ENCODE measurements at places on chromosomes 4 and X. TPM values are rescaled to one million over a fixed set of nuclear protein-coding genes. Genes with fewer than 3 reads are reported as not detected.
A peak's percentile ranks its signal among the peaks of the same experiment; 100 is the strongest.

KLF3 gene
- 22.2 TPM for total RNA-seq

KCND1 gene
- 0.65 TPM for total RNA-seq

SERTM2 gene
- total RNA-seq: 4.3 TPM

PLRG1 gene
- total RNA-seq: 61.9 TPM

NDNF gene
- 0.15 TPM for total RNA-seq

TMEM144 gene
- 1.1 TPM for total RNA-seq

STATH gene
- not detected for total RNA-seq

DCAF12L2 gene
- total RNA-seq: not detected

PNCK gene
- total RNA-seq: 16.7 TPM

SYTL5 gene
- total RNA-seq: 16.1 TPM

SCD5 gene
- total RNA-seq: 1.2 TPM

DNA sequence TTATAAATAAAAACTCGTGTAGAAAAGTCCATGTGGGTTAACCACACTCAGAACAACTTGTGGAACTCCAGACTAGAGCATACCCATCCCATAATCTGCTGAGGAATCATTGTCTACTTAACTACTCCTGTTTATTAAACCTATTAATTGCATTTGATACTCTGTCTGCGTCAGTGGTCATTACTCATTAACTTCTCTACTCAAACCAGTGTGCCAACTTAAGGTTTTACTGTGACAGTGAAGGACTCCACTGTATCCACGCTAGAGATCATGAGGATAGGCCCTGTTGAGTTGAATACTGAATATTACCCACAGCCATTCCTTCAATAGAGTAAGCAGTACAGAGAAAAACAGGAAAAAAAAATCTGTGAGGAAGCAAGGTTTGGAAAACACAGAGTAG, 17.3 kb downstream of the HPGD start:
- no peak for ATAC-seq

DNA sequence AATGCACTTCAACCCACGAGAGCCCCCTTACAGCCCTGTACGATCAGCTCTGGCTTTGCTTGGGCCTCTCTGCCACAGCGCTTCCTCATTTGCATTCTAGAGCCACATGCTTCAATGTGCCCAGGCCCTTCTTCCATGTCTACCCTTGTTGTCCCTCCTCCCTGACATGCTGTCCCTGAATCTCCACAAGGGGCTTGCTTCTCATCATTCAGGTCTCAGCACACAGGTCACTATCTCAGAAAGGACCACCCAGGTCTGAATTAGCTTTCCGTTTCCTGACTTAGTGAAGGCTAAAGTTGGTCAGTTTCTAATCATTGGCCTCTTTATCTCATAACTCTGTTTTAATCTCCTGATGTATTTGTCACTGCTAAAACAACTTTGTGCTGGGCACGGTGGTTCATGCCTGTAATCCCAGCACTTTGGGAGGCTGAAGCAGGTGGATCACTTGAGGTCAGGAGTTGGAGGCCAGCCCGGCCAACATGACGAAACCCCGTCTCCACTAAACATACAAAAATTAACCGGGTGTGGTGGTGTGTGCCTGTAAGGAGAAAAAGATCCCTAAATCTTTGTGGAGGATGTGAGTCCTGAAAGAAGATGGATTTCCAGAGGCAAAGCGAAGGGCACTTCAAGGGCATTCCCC, 17.9 kb upstream of the SLC34A2 start:
- ATAC-seq: no peak

GRCh38 chrX:77925764-77926163, 15.3 kb downstream of the ATP7A start:
- no peak for ATAC-seq

DNA sequence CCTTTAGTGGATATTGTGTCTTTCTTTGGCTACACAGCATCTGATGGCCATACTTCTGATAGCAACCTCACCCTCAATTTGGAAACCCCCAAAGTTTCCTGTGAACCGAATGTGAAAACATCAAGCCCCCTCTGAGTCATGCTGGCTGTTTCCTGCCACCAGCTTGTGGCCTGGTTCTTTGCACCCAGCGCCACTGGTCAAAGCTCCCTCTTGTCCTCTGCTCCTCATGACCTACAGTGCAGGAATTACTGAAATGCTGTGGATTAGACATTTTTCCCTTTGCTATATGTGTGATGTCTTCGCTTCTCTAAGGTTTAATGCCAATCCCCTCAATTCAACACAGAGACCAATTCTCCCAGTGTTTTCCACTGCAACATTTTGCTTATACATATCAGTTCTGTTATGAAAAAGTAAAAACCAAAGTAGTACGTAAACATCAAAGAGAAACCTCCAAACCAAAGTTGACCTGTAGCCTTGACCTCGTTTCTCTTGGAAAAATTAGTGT, 224.0 kb upstream of the TENM3 start:
- ATAC-seq: no peak

DNA sequence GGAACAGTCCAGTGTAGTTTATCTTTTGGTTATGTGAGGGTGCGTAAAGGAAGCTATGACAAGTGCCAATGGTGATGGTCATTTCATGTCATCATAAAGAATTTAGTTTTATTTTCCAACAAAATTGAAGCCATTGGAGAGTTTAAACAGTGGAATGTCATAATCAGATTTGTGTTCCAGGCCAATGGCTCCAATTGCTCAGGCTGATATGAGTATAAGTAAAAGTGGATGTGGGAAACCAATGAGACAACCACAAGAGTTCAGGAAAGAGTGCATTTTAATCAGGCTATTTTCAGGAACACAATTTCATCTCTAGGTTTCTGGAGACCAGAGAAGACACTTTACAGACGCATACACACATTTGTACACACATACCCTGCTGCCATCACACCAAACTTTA, 20.7 kb downstream of the SPANXC start:
- no peak for ATAC-seq

DNA sequence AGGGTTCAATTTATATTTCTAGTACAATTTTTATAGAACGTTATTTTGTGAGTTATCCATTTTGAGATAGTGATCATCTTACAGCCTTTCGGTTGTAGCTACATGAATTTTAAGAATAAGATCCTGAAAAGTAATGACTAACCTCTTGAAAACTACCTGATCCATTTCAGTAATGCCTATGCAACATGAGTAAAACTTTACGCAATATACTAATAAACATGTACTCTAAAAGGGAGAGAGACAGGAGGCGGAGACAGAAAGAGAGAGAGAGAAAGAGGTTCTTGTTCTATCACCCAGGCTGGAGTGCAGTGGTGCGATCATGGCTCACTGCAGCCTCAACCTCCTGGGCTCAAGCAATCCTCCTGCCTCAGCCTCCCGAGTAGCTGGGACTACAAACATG, 816.1 kb downstream of the CCSER1 start:
- ATAC-seq: no peak

DNA sequence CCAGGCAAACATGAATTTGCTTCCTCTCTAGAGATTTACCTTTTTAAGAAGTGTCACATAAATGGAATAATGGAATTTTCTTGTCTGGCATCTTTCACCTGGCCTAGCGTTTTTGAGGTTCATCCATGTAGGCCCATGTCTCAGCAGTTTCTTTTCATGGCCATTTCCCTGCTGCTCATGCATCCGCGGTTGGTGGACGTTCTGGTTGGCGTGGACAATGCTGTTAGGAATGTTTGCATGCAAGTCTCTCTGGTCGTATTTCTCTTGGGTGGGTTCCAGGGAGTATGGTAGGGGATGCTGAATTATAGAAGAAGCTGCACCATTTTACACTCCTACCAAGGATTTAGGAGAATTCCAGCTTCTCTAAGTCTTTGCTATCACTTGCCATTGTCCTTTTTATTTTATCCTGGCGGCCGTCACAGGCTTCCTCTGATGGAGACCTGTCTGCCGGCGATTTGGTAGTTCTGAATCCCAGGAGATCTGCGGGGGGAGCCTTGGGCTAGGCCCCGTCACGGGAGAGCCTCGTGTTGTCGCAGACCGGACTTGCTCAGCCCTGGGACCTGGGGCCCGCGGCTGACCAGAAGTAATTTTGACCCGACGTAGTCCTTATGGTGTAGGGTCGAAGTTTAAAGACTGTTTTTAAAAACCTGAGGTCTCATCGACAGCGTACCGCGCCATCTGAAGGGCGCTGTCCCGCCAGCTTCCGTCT, 56.9 kb upstream of the TADA2B start:
- ATAC-seq: peak; percentile 20

GRCh38 chr4:73013310-73013709, 56.2 kb downstream of the COX18 start:
- ATAC-seq: no peak

DNA sequence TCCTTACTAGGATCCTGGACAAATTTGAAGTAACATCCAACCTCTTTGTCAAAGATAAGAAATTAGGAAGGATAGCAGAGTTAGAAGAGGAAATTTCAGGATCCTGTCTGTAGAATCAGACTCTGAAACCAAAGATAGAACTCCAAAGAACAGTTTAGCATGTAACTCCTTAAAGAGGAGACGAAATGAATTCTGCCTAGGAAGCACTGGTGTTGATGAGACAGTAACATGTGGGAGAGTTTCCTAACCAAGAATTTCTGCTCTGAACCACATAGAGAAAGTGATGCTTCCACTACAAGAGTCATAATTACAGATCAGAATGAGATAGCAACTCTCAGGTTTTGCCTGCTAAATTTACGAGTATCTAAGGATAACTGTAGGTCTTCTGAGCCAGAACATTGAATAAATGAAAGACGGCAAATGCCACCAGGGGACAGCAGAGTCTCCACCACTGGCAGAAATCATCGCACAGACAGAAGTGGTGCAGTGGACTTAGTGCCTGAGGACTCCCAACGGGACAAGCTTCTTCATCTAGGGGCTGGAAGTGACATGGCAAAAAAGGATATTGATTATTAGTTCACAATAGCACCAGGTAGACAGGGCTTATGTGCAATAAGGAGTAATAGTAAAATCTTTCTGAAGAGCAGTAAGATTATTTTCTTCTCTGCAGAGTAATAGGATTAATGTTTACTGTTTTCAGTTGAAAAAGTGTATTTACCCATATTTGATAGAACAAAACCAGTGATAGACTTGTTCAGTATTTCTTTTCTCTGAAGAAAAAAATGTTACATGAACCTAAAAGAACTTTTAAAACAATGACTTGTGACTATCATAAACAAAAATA, 6.7 kb upstream of the PPID start:
- peak; percentile 95 for ATAC-seq

GRCh38 chr4:1826531-1827350, 29.2 kb downstream of the LETM1 start:
- no peak for ATAC-seq

GRCh38 chrX:149494844-149495565, 10.1 kb downstream of the IDS start:
- ATAC-seq: no peak

- no peak for ATAC-seq
Observed at GRCh38 chr4:38314663-38315062, 349.3 kb upstream of the KLF3 start.

- no peak for ATAC-seq
Observed at GRCh38 chr4:182369211-182369610, 126.0 kb downstream of the TENM3 start.

DNA sequence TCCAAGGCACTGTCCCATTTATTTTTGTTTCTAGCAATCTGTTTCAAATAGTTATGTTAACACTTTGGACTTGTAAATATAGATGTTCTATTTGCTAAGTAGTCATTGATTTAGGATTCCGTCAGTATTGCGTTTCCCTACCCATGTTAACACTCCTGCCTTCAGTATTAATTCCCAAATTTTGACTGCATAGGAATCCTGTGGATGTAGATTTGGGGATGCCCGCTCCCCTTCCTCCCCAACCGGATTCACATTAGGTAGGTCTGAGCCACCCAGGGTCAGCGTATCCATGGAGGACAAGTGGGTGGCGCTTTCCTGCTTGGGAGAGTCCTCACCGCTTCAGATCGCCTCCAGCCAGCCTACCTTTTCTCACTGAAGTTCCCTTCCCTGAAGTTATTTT, 1.1 kb upstream of the SORBS2 start:
- no peak for ATAC-seq

DNA sequence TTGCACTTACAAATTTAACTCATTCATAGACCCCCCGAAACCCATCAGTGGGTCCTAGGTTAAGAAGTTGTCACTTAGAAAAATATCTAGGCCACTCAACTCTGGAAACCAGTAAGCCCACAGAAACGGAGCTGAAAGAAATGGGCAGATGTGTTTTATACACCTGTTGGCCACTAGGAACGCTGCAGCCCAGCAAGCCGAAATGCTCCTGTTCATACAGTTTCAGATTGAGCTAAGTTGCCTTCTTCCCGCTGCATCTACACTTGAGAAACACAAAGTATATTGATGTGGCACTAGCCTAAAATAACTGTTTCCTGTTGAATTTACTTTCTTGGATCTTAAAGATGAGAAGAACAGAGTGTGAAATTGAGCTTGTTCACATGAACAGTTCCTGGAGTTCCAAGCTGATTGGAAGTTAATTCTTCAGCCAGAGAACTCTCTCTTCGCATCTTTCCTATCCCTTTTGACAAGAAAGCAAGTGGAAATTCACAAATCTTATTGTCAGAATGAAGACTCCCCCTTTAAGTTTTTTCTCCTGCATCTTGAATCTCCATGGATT, 174.1 kb downstream of the RBMX2 start:
- no peak for ATAC-seq

DNA sequence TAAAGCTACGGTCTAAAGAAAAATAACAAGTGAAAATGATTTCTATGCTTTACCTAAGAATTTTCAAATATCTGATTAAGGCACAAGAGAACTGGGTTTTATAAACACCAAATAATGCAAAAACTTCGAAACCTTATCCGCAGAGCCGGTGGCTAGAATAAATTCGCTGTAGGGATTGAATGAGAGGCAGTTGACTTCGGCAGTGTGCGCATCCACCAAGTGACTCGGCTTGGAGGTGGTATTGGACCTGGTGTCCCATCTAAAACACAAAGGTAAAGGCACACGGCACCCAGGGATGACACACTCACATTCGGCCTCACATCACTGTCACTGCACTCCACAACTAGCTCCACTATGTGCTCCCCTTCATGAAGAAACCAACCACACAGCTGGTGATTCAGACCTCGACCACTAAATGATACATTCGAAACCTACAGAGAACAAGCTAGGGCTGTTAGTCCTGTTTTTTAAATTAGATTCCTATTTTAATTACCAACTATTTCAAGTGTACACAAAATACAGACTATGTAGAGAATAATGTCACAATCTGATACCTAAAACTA, 17.5 kb downstream of the RBBP7 start:
- ATAC-seq: no peak

- ATAC-seq: no peak
Observed at GRCh38 chr4:15253349-15253748, 174.5 kb upstream of the C1QTNF7 start.

- ATAC-seq: no peak
Observed at GRCh38 chr4:8051644-8052043, 107.0 kb downstream of the ABLIM2 start.

- ATAC-seq: no peak
Observed at GRCh38 chr4:105622269-105622668, 69.8 kb downstream of the ARHGEF38 start.

GRCh38 chr4:85498068-85498733, 23.3 kb downstream of the ARHGAP24 start:
- no peak for ATAC-seq

- ATAC-seq: no peak
Observed at GRCh38 chr4:169199184-169199583, 71.6 kb downstream of the SH3RF1 start.

- ATAC-seq: no peak
Observed at GRCh38 chr4:102036619-102037376, 246.3 kb downstream of the BANK1 start.

Data from motor neuron (in vitro differentiated cells).